ENCODE measurements at places on chromosomes 6 and 20.

DNA sequence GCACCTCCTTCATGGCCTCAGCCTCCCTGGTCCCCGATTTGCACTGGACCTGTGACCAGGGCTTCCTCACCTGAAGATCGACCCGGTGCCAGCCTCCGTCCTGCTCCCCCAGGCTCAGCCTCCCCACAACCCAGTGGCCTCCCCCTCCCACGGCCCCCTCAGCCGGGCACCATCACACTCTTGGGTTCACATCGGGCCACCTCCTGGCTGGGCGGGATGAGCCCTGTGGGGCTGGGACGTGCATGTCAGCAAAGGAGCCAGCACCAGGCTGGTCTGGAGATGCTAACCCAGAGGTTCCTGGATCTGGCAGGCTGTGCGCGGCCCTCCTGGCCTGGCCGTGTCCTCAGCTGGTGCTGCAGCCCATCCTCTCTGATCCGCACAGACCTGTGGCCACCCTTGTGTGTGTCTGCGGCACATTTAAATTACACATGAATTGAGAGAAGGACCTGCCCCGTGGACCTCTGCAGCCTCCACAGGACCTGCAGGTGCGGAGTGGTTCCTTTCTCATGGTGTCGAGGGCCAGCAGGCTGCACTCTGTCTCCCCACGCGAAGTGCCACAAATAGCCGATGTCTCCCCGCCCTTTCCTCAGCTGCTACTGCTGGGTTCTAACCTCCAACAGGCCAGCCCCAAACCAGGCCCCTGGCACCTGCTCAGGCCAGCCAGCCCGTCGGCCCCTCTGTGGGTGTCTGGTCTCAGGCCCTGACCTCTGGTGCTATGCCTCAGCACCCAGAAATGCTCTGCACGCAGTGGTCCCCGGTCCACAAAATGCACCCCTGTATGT, 237.5 kb downstream of the ERMARD start:
- no peak for DNase-seq

GRCh38 chr20:17863577-17864292, 104.9 kb downstream of the SNX5 start:
- no peak for DNase-seq

GRCh38 chr6:3211681-3212080, 15.8 kb downstream of the TUBB2B start:
- no peak for DNase-seq

GRCh38 chr6:138082232-138082631, 25.0 kb downstream of the PERP start:
- DNase-seq, result no peak

GRCh38 chr6:73585566-73586415, 65.0 kb upstream of the EEF1A1 start:
- peak; percentile 41 for DNase-seq

DNA sequence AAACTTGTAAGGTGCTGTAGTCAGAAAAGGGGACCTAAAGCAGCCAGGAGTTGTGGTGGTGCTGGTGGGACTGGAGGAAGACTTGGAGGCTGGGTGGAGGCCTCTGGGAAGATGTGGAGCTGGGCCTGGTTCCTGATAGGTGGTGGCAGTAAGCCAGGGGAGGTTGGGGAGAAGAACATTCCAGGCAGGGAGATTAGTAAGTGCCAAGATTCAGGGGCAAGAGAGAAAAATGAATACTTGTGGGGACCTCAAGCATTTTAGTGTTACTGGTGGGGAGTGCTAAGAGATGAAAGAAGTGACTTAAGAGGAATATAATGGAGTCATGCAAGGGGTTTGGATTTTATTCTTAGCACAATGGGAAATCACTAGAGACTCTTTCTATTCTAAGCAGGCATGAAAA, 79.0 kb upstream of the B3GAT2 start:
- DNase-seq, result no peak

DNA sequence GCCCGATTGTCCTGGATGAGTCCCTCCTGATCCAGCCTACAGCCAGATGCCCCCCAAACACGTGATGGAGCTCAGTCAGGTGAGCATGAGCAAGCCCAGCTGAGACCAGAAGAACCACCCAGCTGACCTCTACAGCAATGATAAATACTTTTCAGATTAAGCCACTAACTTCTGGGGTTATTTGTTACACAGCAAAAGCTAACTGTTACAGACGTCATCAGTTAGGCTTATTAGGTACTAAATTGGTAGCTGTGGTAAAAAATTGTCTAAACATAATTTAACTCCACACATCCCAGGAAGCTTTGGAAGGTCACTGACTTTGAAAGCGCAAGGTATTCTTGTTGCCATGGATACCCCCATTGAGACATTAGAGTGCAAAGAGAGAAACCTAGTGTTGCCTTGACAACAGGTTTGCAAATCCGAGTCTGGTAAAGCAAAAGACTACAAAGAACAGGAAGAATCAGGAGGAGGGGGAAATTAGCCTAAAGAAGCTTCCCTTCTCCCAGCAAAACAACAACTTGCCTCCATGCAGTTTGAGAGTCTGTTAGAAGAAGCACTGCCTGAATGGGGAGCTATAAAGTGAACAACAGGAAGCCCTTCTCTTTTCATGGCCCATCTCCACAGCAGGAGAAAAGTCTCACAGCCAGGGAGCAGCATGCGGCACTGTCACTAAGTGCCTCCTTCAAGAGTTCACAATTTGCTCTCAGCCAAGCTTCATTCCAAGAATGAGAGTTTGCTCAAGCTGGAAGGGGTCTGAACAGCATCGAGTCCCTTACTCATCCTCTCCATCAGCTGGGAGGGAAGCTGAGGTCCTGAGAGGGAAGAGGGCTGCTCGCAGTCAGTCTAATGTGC, 41.7 kb upstream of the ZNF831 start:
- no peak for DNase-seq

DNA sequence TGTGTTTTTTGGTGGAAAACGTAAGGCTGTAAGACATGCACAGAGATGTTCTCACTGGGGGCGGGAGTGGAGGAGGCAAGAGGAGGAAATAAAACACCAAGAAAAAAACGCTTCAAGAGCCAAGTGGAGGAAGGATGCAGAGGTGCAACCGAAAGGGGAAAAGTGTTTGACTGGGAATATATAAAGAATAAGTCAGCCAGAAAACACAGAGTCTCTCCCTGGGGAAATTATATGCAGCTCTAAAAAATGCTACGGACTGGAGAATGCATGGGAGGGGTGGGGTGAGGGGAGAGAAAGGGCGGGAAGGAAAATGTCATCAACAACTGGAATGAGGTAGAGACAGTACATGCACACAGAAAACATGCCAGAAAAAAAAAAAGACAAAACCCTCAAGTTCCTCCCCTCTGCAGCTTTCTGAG, 133.5 kb downstream of the SCML4 start:
- DNase-seq, result no peak

GRCh38 chr6:135258970-135259369, 77.9 kb downstream of the MYB start:
- no peak for DNase-seq

GRCh38 chr6:138988469-138988834, 399 bp upstream of the REPS1 start:
- DNase-seq, result no peak

GRCh38 chr6:31049518-31049917, 39.2 kb downstream of the MUC22 start:
- no peak for DNase-seq

GRCh38 chr6:3371222-3371949, 85.5 kb downstream of the SLC22A23 start:
- DNase-seq, result no peak

DNA sequence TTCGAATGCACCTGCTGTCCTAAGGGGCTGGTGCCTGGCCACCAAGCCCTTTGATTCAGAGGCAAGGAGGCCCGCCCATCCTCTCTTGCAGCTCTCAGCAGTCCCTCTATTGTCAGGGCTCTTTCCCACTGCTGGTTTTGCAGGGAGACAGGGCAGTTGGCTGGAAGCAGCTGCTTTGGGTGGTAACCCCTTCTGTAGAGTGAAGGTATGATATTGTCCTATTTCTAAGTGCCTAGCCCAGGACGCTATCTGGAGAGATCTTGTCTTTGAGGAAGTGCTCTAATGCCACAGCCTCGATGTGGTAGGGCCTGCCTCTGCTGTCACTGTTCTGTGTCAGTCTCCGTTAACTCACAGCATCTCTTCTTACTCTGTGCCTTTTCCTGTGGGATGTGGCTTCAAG, 5.6 kb downstream of the PLCG1 start:
- DNase-seq, result no peak

DNA sequence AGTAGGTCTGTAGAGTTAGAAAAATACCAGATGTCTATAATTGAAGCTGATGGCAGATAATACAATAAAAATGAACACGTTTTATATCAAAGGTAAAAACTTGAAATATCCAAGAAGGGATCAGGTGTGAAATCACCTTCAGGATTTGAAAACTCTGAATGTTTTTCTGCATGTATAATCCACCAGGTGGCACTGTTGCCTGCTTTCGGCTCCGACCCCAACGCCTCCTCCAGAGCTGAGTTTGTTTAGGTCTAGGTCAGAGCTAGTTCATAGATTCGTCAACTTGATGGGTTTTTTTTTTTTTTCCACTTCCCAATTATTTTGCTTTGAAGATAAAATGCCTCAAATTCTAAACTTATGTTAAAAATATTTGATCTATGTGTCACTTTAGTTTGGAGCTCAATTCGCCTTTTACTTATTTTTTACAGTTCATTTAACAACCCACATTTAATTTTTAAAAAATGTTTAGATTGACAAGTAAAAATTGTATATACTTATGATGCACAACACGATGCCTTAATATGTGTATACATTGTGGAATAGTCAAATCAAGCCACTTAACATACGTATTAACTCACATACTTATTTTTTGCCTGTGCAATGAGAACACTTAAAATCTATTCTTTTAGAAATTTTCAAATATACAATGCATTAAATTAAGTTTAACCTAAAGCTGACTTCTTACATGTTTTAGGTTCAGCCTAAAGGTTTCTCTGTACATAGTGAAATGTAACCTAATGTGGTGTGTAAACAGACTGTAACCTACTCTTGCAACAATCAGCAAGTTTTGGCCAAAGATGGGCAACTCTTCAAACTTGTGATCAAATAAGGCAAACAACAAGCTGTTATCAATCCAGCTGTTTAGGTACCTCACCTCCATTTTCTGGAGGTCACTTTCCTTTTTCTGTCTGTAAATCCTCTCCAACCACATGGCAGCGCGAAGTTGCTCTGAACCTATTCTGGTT, 39.4 kb upstream of the ENPP4 start:
- no peak for DNase-seq

- DNase-seq, result no peak
These were observed 328.7 kb downstream of the UTRN start for GRCh38 chr6:144613859-144614258.

DNA sequence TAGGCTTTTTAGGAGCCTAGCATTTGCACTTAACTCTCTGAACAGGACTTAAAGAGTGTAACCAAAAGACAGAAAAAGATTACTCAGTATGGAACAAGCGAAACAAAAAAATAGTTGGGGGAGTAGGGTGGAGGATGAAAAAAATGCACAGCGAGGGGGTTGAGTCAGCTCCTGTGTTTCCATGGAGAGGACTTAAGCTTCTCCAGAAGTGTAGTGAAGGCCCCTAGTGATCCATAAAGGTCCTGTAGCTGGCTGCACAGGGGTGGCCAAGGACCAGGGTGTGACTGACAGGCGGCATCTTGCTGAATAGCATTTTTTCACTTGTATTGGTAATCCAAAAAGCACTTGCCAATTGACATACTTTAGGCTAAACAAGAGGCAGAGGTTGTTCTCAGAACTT, 533.9 kb downstream of the RFPL4B start:
- DNase-seq, result no peak

- DNase-seq, result no peak
These were observed 56.8 kb downstream of the PHACTR3 start for GRCh38 chr20:59661153-59661552.

DNA sequence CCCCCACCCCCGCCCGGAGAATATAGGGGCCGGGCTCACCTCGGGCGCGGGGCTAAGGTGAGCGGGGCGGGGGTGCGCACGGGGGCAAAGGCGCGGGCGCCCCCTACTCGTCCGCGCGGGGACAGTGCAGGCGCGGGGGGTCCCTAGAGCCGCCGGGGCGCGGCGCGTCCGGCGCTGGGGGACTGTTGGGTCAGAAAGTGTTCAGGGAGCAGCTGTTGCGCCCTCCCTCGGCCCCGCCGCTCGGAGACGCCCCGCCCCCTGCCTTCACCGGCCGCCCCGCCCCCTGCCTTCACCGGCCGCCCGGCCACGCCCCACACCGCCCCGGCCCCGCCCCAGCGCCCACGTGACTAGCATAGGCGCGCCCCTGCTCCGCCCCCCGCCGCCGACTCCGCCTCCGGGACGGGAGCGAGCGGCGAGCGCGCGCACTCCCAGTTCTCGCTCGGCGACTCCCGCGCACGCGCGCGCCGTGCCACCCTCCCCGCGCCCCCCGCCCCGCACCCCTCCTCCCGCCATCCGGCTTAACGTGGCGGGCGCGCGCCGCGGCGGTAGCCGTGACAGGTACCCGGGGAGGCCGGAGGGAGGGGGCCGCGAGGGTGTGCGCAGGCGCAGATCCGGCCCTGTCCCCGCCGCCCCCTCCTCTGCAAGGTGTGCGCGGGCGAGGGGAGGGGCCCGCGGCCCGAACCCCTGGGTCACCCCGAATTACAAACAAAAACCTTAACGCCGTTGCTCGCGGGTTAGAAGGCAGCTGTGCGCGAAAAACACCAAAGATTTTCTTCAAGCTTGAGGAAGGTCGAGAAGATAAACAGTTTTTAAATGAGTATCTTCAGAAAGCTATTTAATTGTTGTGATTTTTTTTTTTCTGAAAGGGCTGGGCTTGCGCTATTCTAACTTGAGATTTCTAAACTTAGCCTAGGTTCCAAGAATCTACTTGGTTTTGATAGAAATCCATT, 704 bp upstream of the ZNF217 start:
- DNase-seq, result no peak

- DNase-seq, result no peak
These were observed 3.4 kb upstream of the MPC1 start for GRCh38 chr6:166386111-166386510.

Data from LNCaP clone FGC (cell line).